ENCODE measurements at places on chromosomes 16 and 17. TPM values are rescaled to one million over a fixed set of nuclear protein-coding genes. Genes with fewer than 3 reads are reported as not detected.

- DNase-seq: no peak
Measured at GRCh38 chr16:63655846-63656245, 1466.0 kb downstream of the CDH11 start.

GRCh38 chr17:57324060-57324459, 67.7 kb downstream of the MSI2 start:
- DNase-seq: no peak

- DNase-seq: no peak
Measured at GRCh38 chr17:13728781-13729180, 127.1 kb upstream of the HS3ST3A1 start.

DNA sequence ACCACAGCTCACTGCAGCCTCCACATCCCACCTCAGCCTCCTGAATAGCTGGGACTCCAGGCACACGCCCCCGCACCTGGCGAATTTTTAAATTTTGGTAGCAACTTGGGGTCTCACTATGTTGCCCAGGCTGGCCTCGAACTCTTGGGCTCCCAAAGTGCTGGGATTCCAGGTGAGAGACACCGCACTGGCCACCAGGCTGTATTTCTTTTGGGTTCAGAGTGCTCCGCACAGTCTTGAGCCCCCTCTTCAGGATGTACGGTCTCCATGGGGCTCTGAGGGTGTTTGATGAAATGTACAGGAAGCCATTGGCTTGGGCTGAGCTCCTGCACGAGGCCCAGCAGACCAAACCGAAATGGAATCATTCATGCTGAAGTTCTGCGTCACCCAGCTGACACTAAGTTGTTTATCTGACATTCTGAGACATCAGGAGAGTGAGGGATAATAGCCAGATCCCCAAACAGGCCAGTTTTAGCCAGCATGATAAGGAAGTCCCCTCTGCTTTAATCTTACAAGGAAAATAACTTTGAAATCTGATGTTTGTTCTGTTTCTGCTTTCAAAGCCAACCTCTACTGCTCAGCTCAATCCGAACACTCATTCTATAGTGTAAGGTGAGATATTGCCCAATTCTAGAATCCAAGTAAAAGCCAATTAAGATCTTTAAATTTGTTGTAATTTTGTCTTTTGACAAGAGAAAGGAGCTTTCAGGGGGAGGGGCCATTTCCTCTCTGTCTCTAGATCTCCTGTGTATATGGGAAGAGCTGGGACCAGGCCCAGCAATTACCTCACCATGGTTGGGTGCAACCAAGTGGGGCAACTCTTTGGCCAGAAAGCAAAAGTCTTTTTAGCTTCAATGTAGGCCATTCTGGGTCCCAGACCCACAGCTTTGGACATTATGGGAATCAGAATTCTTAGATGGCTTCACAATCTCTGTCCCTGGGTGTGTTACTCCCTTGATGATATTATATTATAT, 23.7 kb downstream of the GPR142 start:
- no peak for DNase-seq

- no peak for DNase-seq
Measured at GRCh38 chr17:21460358-21460757, 84.2 kb downstream of the KCNJ12 start.

DNA sequence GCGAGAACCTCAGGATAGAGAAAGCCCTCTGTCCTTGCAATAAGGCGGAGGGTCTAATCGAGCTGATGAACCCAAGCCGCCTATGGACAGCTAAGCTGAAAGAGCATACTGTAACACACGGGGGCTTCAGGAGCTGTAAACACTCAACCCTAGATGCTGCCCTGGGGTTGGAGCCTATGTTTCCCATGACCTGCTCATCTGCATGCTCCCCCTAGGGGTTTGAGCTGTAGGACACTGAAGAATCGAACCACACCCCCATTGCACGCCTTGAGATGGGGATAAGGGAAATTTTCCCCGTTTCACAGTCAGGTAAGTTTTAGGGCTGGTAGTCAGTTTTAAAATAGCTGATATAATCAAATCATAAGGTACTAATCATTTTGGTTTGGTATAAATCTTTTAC, 675.6 kb upstream of the CDH8 start:
- no peak for DNase-seq

DNA sequence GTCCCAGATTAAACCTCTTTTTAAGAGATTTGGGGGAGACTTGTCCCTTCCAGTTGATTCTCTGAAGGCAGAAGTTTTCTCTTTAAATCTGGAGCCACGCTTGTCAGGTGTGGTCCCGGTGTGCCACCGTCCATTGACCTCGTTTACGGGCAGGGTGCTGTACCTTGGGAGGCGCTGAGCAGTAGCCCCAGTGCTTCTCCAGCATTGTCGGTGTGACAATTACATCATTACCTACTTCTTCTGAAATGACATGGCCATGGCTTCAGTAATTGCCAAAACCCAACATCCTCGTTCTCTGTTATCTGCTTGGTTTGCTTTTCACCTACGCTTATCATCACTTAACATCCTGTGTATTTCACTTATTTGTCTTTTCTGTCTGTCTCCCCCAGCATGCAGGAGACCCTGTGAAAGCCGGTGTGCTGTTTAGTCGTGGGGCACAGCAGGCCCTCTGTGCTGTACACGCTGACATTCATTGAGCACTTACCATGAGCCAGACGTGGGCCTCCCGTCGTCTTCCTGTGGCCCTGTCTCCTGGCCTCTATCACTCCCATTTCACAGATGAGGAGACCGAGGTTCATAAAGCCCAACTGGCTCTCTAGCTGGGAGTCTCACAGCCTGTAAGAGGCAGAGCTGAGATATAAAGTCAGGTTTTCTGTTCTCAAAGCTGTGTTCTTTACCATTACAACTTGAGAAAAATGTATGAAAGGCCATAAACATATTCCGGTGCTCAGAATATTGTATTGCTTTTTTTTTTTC, 143.9 kb downstream of the CMIP start:
- no peak for DNase-seq

- DNase-seq: peak; percentile 74
Measured at GRCh38 chr16:19808061-19808641, 76.5 kb downstream of the GPRC5B start.

GRCh38 chr16:84379008-84379708, 10.8 kb downstream of the ATP2C2 start:
- DNase-seq: no peak

DNA sequence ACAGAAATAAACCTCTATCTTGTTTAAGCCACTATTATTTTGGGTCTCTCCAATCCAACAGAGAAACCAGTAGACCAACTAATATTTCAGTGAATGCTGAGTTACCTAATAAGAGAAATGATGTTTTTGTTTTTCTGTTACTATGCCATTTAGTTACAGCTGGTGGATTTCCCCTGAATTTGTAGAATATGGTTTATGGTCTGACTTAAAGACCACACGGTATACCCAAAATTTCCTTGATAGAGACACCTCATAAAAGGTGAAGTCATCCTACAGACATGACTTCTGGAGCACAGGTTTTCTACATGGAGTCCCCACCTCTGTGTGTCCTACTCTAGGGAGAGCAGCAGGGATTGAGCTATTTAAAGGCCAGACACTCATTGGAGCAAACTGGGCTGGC, 13.3 kb downstream of the PIK3R5 start:
- DNase-seq: no peak

DNA sequence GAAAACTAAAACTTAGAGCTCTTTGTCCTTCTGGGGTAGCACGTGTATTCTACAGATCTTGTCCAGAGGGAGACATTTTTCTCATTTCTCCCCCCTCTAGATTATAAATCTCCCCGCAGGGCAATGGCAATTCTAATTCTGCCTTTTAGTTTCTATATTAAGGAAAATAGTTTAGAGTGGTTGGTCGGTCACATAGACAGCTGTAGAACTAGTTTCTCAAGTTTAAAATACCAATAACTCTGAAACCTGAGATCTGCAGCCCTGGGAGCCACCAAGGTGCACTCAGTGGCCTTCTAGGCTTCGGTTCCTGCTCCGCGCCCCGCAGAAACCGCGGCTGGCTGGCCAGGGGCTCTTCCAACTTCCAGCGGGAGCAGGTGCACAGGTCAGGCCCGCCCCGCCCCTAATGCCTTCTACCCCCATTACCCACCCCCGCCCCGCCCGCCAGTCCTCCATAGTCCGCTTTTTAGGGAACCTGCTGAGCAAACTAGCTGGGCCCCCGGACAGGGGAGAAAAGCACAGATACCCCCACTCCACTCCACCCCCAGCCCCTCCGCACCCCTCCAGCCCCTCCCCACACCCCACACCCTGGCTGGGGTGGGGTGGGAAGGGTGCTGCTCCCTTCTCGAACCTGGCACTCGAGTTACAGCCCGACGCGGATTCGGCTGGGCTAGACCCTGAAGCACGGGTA, 431 bp downstream of the SLFN11 start:
- no peak for DNase-seq

- DNase-seq: no peak
Measured at GRCh38 chr17:66863820-66864219, 28.9 kb downstream of the CACNG5 start.

GRCh38 chr17:47665655-47666054, 15.9 kb downstream of the KPNB1 start:
- DNase-seq: no peak

DNA sequence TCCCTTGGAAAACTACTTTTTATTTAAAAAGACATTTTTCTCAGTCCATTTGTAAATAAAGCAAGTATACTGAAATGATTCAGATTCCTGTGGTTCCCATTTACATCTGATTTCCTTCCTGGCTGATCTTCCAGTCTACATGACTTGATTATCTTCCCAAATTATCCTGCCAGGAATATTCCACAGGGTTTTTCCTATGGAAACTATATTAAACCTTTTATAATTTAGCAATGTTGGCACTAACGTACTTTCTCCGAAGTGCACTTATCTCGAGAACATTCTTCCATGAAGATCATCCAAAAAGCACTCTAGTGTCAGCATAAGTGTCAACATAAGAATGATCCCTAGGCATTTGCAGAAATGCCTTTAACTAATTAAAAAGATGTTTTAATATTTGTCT, 347.7 kb upstream of the KIF2B start:
- no peak for DNase-seq

DNA sequence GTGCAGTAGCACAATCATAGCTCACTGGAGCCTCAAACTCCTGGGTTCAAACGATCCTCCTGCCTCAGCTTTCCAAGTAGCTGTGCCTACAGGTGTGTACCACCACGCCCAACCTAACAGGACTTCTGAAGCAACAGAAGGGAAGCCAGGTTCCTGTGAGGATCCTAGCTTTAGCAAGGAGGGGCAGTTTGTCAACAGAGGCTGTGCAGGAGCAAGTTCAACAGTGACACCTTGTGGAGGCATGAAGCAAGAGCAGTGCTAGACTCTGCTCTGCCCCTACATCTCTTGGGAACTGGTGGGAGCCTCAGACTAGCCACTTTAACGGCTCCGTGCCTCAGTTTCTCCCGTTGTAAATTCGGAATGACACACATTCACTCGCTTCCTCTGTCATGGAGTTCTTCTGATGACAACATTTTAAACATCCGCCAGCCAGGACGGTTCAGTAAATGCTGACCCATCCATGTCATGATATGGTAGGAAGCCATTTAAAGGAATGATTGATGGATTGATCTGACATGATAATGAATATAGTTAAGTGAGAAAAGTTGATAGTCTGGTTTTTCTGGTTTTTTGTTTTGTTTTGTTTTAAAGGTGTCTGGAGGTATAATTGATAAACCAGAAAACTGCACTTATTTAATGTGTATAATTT, 218.7 kb downstream of the MRTFB start:
- DNase-seq: no peak

DNA sequence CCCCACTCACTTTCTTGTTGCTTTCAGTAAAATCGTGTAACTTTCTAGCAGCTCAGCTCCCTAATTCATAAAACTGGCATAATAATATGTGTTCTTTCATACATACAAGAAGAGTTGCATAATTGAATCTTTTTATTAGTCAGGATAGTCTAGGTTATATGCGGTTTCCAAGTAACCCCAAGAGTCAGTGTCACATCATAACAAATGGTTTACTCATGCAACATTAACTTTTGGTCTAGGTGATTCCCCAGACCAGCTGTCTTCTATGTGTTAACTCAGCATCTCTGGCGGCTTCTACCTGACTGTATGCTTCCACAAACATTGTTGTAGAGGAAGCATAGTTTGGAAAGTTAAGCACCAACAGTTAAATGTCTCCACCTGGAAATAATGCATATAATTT, 1000.4 kb downstream of the CDH11 start:
- no peak for DNase-seq

DNA sequence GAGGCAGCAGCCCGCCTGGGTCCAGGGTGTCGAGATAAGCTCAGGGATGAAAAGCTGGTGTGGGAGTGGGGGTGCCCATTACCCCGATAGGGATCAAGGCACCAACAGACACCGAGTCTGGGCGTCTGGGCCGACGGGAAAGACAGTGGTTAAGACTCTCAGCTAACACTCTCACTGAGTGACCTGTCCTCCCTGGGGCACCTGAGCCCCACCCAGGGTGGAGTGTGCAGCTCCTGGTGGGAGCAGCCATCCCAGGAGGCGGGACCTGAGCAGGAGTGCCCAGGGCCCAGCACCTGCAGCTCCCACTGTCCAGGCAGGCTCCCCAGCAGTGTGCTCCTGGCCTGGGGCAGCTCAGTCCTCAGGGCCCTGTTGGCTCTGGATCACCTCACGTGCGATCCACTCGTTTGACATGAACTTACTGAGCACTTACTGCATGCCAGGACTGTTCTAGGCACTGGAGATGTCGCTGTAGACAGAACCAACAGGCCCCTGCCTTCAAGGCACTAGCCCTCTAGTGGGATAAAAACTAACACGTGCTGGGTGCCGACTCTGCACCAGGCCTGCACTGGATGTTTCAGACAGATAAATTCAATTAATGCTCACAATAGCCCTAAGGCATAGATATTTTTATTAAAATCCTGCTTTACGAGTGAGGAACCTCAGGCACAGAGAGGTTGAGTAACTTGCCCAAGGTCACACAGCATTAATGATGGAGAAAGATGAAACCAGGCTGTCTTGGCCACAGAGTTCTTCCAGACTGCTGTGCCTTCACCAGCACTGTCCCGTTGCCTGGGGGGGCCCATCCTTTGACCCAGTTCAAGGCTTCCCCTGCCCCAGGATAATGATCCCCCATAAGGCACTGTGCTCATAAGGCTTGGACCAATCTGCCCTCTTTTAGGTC, 1.9 kb downstream of the EVPLL start:
- DNase-seq: no peak

NUP93 gene
- total RNA-seq: 26.4 TPM

RUNDC3A gene
- 1.4 TPM for total RNA-seq

GNGT2 gene
- 3.4 TPM for total RNA-seq

FOXL1 gene
- 8.2 TPM for total RNA-seq

CCL7 gene
- total RNA-seq: not detected

LGALS9B gene
- total RNA-seq: 10.9 TPM

DNAAF8 gene
- 2.5 TPM for total RNA-seq

NDUFB10 gene
- 145 TPM for total RNA-seq

IRX5 gene
- 0.12 TPM for total RNA-seq

ITGB4 gene
- 317 TPM for total RNA-seq
